Activated effector memory CD4-positive, alpha-beta T cell treated with Interleukin-2 at 50 U/mL for 16 hours (primary cell): ENCODE measurements at places on chromosomes 12 and 14.

GRCh38 chr12:15627995-15628945 is 160.9 kb downstream of the EPS8 start:
- no peak for DNase-seq

DNA sequence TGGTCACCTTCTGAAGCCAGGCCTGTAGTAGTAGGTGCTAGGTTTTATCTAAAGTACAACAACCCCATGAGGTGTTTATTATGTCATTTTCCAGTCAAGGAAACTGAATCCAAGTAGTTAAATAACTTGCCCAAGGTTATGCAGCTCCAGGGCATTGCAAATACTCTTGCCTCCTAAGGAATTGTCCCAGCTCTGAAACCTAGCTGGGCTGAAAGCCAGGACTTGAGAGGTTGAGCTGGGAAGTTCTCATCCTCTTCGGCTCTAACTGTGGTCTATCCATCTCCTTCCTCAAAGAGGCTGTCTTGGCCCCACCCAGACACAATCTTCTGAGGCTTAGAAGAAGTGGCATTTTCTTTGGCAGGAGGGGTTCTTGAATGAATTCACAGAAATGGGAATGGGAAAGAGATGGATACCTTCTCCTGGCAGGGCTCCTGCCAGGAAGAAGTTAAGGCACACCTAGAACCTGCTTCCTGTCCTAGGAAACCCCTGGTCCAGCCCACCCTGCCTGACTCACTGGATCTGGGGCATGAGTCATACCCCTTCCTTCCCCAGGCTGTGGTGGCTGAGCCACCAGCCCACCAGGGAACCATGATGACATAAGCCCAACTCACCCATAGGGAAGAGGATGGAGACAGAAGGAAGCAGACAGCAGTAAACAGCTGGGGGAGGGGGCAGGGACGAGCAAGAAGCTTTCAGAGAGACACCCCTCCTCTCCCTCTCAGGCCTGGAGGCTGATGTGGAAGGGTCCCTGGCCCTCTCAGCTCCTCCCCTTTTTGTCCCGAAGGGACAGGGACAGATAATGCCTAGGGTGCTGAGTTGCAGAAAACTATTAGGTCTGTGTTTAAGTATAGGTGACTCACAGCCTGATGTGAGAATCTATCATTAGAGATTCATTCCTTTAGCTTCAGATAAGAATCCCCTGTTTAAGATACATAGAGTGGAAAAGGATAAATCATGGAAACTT is 2.1 kb upstream of the PLEK2 start:
- no peak for DNase-seq

- no peak for DNase-seq
Measured at GRCh38 chr14:74980731-74981461, 21.8 kb upstream of the EIF2B2 start.

- no peak for DNase-seq
Measured at GRCh38 chr14:101087614-101088394, 184.3 kb upstream of the RTL1 start.

DNA sequence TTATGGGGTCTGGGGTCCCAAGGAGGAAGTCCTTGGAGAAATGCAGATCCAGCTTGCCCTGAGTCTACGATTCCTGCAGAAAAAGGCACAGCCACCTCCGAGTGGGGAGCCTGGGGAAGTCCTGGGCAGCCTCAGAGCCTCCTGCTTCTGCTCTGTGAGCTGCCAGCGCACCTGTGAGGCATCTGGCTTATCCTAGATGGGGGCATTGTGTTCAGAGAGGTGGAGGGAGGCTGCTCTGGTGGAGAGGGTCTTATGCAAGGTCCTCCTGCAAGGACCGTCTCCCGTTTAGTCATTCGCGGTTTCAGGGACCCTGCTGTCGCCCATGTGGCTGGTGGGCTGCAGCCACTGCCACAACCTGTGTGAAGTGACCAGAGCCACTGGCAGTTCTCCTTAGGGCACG is 53.0 kb upstream of the PRMT8 start:
- DNase-seq = no peak

- DNase-seq = no peak
Measured at GRCh38 chr12:92019491-92020277, 126.0 kb downstream of the BTG1 start.

DNA sequence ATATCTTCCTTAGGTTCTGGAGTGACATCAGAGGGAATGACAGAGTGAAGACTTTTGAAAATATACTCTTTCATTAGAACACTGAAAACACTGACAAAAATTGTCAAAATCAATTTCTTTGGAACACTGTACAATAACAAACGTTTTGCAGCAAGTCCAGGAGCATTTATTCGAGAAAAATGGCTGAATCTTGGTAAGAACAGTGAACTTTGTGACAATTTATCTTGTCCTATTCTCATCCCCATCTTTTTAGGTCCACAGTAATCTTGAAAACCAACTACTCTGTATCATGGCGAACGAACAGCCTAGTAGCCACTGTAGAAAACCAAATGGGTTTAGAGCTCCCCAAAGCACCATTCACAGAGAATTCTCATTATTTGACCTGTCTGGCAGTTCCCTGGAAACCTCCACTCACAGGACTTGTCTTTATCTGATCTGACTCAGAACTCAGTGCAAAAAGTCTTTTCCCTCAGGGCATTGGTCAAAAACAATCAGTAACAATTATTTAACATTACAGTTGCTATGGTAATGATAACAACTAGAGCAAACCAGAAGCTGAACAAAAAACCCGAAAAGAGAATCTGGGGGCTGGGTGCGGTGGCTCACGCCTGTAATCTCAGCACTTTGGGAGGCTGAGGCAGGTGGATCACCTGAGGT is 20.3 kb upstream of the PPP2R5E start:
- DNase-seq = no peak

DNA sequence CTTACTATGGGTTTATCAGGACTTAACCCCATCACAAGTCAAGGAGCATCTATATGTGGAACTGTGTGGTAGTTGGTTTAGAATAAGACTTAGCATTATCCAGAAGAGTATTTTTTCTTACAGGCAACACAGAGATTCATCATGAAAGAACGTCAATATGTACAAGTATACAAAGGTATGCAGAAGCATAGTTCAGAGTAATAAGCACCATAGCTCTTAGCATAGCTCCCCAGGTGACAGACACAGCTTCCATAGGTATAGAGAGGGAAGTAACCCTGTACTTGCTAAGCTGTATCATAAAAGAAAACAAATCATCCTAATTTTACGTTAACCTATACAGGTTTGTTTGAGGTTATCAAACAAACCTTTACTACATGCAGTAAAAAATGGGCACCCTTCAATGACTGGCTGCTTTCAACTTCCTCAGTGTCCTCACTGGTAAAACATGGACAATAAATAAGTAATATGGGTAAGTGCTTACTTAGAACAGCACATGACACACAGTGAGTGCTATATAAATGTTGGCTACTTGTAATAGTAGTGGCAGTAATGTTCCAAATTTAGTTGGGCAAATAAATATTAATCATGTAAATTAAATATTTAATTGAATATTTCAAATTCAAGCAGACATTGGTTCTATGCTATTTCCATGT is 50.9 kb downstream of the PTPN21 start:
- DNase-seq = no peak
